ENCODE measurements at places on chromosomes 7 and 10.

- DNase-seq: no peak
These were observed 161.1 kb downstream of the PRKAG2 start for GRCh38 chr7:151715666-151716315.

- no peak for DNase-seq
These were observed 142.5 kb upstream of the SHH start for GRCh38 chr7:155954550-155955366.

GRCh38 chr7:140638173-140638791, 2.3 kb downstream of the DENND2A start:
- DNase-seq: no peak

DNA sequence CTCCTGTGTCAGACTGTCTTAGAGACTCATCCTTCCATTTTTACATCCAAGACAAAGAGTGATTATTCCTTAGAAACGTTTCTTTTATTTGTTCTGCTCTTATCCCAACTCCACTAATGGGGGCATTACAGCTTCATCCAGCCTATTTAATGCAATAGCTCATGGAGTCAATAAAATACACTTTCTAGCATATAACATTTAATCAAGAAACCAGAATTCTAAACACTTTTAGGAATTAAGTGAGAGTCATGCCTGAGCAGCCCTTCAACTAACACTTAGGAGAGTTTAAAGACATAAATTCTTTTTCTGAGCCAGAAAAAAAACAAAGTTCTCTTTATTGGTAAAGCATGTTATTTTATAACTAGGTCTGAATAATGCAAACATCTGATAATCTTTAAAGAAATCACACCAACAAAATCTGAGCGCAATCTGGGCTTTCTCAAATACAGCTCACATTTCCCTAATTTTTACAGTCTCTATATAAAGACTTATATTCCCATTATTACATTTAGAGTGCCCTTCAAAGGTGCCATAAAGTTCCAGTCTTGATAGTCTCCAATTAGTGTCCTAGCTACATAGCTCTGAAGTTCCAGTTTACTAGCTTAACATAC, 361.7 kb upstream of the HPS1 start:
- no peak for DNase-seq

DNA sequence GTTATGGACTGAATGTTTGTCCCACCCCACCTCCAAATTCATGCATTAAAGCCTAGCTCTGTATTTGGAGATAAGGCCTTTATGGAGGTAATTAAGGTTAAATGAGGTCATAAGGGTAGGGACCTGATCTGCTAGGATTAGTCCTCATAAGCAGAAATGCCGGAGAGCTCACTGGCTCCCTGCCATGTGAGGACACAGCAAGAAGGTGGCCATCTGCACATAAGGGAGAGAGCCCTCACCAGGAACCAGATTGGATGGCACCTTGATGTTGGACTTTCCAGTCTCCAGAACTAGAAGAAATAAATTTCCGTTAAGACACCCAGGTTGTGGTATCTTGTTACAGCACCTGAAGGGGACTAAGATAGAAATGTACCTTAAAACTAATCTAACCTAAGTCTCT, 816.1 kb upstream of the C7orf33 start:
- DNase-seq: no peak

- DNase-seq: no peak
These were observed 96.4 kb downstream of the WDR37 start for GRCh38 chr10:1152386-1153250.

- no peak for DNase-seq
These were observed 297.6 kb downstream of the MTERF1 start for GRCh38 chr7:91582799-91583477.

DNA sequence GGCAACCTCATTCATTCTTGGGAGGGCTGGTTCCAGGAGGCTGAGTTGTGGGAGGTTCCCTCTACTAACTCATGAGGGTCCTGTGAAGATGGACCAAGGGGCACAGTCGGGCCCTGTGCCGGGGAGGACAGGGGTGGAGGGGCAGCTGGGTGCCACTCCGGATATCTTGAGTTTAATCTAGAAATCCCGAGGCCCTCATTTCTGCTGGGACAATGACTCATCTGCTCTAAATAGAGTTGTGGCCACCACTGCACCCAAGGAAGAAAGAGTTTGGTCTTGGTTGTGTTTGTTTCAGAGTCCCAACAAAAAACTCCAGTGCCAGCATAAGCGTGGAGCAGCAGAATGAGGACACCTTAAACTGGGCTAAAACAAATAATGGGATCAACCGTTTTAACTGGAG, 82.4 kb downstream of the EBF3 start:
- DNase-seq: no peak

DNA sequence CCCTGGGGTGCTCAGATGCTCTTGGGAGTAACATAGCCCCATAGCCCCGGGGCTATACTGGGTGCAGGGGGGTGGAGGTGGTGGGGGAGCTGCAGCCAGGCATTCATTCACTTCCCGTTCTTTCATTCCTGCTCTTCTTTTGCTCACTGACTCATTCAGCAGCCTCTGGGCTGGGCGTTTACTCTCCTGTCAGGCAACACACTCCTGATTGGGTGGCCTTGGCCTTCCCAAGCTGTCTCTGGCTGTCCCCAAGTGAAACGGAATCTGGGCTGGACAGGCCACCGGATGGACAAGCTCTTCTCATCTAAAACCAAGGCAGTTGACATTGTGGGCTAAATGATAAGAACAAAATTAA, 34.6 kb downstream of the CHST3 start:
- no peak for DNase-seq

GRCh38 chr7:82375713-82376112, 67.9 kb downstream of the CACNA2D1 start:
- DNase-seq: no peak
